ENCODE measurements at places on chromosomes 1 and 21. TPM values are rescaled to one million over a fixed set of nuclear protein-coding genes. Genes with fewer than 3 reads are reported as not detected.

The CFHR5 gene
- not detected for total RNA-seq

The TAS1R1 gene
- total RNA-seq: 0.13 TPM

The FMOD gene
- 63.0 TPM for total RNA-seq

The LAMC1 gene
- total RNA-seq: 395 TPM

The HSD3B1 gene
- not detected for total RNA-seq

The HSD11B1 gene
- not detected for total RNA-seq

The CFHR4 gene
- total RNA-seq: not detected

The OR10Z1 gene
- not detected for total RNA-seq

The AADACL3 gene
- total RNA-seq: not detected

GRCh38 chr1:201631037-201631436, 92.1 kb downstream of the NAV1 start:
- no peak for DNase-seq

DNA sequence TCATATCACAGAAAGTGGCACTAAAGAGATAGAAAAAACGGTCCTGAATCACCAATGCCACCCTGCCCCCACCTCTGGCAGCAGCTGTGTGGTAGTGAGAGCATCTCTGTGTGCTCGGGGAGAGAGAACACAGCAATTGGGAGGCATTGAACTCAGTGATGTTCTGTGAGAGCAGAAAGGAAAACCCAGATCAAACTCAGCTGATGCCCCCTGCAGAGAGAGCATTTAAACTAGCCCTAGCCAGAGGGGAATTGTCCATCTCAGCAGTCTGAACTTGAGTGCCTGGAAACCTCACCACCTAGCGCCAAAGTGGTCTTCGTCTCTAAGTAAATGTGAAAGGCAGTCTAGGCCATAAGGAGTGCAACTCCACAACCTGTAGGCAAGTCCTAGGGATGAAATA, 21.3 kb downstream of the SLC44A5 start:
- no peak for DNase-seq

DNA sequence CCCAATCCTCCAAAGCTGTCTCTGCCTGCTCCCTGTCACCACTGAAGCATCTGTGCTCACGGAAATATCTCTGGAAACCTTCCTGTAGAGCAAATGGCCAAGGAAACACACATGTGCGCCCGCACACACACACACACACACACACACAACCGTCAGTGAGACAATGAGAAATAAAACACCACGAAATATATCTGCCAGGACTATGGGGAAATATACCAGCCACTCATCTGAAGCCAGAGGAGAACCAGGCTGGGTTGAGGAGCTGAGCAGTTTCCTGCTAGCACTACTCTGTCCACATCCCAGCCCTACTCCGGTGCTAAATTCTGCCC, 25.1 kb upstream of the PLXNA2 start:
- DNase-seq: no peak

- DNase-seq: no peak
Measured at GRCh38 chr1:247409869-247410544, 6.0 kb upstream of the NLRP3 start.

DNA sequence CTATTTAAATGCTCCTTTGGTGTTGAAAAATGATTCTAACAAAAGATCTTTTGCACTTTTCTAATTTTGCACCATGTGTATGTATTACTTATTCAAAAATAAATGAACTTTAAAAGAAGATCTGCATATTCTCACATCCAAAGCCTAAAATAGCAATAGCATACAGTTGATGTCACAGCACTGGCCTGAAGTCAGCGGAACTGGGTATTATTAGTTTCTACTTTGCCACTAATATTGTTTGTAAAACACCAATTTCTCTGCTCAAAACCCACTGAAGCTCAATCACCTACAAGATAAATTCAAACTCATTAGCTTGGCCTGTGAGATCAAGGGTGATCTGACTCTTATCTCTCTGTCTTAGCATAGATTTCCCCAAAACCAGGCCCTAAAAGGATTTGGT, 34.5 kb upstream of the BCAR3 start:
- DNase-seq: no peak

DNA sequence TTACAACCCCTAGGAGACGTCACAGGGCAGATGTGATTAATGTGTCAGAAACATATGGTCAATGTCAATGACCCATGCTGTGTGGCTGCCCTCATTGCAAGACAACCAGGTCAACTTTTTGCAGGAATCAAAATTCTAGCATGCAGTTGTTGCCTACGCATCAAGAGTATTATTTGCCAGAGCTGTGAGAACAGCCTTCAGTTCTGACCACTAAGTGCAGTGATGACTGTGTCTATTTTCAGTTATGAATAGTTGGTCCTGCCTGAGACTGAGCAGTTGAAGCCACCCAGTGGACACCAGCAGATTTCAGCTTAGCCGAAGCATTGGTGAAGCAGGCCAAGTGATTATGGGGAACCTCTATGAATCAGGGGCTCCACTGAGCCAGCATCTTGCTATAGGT, 47.3 kb downstream of the LYPLAL1 start:
- DNase-seq: no peak

DNA sequence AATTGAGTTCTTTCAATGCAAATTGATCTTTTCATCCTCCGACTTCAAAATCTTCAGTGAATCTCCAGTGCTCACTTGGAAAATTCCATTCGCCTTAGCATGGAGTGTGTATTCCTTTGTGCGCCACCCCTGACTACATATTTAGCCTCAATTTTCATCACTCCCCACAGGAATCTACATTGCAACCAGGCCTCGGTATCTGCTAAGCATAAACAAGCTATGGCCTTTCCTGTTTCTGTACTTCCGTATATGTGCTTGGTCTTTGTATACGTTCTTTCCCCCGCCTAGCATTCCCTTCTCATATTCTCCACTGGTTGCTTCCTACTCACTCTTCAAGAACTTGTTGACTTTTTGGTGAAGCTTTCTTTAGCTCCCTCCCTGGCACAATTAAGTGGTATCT, 470.8 kb downstream of the LMO4 start:
- DNase-seq: no peak

GRCh38 chr1:226870026-226870400, 403 bp upstream of the PSEN2 start:
- DNase-seq: no peak

DNA sequence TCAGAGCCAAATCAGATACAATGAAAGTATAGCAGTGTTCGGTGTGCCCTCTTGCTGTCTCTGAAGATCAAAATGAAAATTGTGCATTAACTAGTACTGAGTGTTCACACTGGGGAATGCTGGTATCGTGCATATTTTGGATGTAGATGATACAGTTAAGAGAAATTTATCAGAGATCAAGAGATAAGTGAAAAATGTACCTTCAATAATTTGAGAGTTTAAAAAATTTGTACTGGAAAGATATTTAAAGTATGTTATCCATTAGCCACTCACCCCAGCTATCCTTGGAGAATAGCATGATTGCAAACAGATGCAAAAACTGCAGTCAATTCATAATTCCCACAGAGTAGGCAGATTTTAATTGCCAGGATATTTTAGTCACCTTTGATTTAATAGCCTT, 56.4 kb downstream of the GREM2 start:
- no peak for DNase-seq

- no peak for DNase-seq
Measured at GRCh38 chr1:44289530-44289929, 65.5 kb downstream of the ERI3 start.

- no peak for DNase-seq
Measured at GRCh38 chr1:102234753-102235359, 238.1 kb upstream of the OLFM3 start.

DNA sequence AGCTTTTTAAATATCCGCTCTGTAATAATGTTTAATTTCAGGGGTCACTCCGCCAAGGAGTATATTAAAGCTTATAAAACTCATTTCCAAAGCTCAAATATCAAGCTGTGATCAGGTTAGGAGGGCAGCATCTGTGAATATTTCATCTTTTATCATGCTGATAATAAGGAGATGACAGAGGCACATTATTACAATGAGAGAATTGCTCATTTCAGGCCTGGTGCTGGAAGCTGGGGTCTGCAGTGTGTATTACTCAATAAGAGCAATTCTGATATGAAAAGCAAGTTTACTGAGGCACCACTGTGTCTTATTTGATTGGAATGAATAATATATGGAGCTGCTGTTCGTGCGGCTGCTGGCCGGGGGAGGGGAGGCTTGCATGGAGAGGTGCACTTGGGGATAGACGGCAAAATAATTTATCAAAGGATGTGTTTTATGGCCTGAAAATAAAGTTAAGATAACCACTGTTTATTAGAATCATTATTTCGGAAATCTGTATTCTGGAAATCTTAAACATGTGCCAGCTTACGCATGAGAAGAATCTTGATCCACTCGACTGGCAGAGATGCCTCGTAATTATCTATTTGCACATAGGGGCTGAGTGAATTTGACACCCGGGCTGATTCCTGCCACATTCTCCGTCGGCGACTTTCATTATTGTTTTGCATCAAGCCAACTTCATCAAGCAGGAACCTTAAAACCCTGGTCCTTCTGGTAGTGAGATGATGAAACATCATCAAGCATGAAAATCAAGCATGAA, 173.2 kb downstream of the RRAGC start:
- no peak for DNase-seq

DNA sequence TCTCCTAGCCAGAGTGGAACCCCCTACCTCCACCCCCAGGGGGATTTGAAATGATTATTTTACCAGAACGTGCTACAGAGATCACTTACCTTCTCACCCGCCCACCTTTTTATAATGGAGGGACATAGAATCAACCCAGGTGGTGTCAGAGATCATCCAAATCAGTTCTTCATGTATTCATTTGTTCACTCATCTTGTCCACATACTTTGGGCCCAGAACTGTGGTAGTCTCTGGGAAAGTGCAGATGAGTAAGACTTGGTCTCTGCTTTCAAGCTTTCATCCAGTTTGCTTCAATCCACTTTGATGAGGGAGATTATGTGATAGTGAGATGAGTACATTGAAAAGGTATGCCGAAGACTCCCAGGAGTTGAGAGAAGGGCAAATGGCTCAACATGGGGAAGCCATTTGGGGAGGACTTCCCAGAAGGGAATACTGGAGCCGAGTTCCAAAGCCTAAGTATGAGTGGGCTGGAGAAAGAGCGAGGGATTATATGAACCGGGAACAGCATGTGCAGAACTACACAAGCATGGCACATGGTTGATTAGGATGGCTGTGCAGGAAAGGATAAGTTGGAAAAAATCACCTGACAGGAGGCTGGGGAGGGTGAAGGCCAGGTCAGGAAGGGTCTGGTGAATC, 1.9 kb downstream of the FGGY start:
- DNase-seq: no peak

- DNase-seq: no peak
Measured at GRCh38 chr1:236000781-236001180, 64.1 kb downstream of the NID1 start.

DNA sequence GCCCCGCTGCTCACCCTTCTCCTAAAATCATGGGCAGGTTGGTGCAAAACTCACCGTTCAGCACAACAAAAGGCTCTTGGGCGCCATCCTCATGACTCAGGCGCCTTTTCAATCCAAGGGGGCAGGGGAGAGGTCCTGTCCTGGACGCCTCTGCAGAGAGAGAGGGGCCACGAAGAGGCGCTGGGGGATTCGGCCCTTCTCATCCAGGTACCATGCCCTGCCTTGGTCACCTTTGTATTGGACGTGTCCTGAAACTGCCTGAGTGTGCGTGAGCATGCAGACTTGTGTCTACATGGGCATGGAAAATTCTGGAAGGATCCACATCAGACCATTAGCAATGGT, 53.5 kb downstream of the SLC37A1 start:
- no peak for DNase-seq

DNA sequence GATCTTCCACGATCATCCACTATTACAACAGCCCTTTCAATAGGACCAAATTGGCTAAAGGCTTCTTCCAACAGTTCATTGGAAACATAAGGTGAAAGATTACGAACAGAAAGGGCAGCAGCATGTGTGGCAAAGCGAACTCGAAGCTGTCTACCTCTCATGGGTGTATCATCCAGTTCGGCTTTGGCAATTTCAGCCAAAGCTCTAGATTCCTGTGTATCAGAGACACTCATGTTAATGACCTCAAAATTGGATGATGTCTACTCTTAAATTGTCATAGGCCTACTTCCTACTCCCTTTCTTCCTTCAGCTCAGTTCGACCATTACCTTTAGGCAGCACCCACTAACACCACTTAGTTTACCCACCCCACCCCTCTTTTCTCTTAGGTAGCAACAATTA, 2.2 kb downstream of the SFPQ start:
- no peak for DNase-seq

DNA sequence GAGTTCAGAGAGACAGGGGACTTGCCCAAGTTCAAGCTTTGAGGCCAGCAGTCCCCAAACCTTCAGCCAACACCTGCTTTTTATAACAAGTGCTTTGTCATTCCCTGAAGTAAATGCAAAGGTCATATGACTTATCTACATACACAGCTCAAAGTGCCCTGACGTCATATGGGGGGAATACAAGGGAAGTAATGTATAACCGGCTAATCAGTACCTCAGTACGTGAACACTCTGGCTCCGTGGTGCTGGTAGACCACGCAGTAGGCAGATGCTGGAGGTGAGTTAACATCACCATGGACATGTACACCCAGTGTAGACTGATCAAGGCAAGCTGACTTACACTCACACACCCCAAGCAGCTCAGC, 60.0 kb downstream of the BACE2 start:
- no peak for DNase-seq

- no peak for DNase-seq
Measured at GRCh38 chr1:177281901-177282300, 111.1 kb downstream of the BRINP2 start.

DNA sequence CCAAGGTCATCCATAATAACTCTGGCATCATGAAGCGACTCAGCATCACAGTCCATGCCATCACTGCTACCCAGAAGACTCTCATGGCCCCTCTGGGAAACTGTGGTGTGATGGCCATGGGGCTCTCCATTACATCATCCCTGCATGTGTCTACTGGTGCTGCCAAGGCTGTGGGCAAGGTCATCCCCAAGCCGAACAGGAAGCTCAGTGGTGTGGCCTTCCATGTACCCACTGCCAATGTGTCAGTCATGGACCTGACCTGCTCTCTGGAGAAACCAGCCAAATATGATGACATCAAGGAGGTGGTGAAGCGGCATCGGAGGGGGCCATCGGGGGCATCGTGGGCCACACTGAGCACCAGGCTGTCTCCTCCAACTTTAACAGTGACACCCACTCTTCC, 65.1 kb upstream of the ARHGAP29 start:
- DNase-seq: no peak

DNA sequence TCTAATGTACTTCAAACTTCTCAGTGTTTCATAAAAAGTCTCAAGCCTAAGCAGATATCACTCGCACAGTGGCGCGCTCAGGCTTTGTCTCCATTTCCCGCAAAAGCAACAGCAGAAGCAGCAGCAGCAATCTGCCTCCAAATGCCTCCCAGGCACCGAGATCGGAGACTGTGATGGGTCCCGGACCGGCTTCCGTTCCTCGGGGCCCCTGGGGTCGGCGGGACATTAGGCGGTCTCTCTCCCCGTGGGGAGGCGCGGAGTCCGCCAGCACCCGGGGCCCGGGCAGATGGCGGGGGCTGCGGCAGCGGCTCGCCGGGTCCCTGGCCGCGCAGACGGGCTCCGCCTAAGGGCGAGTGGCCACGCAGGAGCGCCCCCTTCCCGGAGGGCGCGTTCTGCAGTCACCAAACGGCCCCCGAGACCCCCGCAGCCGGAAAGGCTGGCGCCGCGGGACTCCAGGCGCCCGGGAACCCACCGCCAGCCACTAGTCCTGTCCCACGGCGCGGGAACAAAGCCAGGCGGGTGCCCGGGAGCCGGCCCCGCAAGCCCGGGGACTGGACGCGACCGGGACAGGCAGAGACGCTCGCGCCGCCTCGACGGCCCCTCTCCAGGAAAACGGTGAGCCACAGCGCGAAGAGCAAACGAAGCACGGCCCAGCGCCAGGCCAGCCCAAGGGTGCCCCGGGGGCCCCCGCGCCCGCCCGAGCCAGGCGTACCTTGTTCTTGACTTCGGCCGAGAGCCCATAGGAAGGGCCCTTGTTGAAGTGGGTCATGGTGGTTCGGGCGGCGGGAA, 590 bp downstream of the CNN3 start:
- peak; percentile 76 for DNase-seq

GRCh38 chr1:15412175-15412800, 2.6 kb downstream of the EFHD2 start:
- no peak for DNase-seq

All from dermis microvascular lymphatic vessel endothelial cell (primary cell).